Pulmonary artery endothelial cell (primary cell): ENCODE measurements at places on chromosomes 2 and 18.

DNA sequence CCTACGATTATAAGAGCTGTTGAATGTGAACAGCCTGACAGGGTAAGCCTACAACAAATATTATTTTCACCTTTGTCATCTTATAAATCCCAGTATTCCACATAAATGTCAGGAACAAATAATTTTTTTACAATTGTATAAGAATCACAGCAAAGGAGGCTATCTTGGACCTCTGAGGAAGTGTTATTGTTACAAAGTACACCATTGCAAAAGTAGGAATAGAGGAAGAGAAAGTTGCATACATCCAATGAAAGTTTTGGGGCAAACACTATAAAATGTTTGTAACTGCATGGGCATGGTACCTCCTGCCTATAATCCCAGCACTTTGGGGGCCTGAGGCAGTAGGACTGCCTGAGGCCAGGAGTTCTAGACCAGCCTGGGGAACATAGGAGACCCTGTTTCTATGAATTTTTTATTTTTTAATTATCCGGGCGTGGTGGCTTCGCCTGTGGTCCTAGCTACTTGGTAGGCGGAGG is 715 bp upstream of the MEMO1 start:
- DNase-seq, result no peak

DNA sequence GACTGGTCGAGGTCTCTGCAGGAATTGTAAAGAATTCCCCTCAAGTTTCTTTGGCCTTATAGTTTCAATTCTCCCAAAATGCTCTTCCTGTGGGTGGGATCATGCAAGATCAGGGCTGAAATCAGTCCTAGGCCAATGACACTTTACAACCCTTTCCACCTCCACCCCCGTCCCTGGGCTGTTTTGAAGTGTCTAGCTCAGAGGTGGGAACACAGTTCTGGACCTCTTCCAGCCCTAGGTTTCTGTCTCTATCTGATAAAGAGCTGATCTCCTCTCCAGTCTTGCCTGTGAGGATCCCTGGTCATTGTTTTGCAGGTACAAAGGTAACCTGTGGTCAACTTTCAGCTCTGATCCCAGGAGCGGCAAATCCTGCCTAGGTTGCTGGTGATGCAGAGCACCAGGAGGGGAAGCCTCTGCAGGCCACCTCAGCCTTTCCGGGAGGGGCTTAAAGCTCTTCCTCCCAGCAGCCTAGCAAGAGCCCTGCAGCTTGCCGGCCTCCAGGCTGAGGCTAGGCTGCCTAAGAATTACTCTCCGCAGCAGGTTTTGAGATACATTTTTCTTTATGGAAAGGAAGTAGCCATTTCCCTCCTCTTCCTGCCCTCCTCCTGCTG is 69.8 kb upstream of the WIPF1 start:
- DNase-seq, result no peak

- no peak for DNase-seq
Measured at GRCh38 chr2:158004126-158004764, 97.4 kb upstream of the UPP2 start.

GRCh38 chr2:97763176-97763845 is 49.9 kb downstream of the ZAP70 start:
- no peak for DNase-seq

DNA sequence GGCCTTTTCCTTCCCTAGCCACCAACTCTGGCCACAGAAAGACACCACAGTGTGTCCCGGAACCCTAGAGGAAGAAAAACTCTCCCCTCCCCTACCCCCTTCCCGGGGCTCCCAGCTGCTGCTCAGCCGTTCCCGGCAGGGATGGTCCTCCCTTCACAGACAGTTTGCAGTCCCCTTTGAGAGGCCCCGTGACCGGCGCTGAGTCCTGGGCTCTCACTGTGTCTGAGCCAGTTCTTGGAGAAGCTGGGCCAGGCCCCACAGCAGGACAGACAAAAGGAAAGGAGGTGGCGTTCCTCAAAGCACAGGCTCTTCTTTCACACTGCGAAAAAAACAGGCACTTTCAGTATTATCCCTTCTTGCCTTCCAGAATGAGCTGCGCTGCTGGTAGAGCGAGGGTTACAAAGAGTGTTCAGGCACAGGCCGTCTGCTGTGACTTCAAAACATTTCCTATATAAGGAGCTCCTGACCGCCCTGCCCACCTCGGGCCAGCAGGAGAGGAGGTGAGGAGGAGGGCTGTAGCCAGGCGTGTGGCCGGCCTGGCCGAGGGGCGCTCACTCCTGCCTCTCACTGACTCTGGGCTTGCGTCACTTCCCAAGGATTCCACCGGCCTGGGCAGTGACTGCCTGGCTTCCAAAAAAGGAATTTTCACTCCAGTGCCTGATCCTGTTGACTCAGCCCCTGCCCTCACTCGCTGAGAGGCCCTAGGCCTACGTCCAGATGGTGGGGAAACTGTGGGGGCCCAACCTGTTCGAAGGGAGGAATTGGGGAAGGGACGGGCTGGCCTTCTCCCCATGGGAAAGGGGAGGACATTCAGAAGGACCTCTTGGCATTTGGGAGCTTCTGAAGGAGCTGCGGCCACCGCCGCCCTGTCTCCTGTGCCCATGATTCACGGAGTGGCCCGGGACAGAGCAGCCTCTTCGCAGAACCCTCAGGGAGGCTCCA is 24.9 kb downstream of the CIDEA start:
- DNase-seq, result peak; percentile 89
